ENCODE measurements at places on chromosomes 6 and 20. TPM values are rescaled to one million over a fixed set of nuclear protein-coding genes. Genes with fewer than 3 reads are reported as not detected.
A peak's percentile ranks its signal among the peaks of the same experiment; 100 is the strongest.

Gene DNAH8
- total RNA-seq: not detected

Gene PAX1
- total RNA-seq: not detected

Gene ETV7
- total RNA-seq: 3.5 TPM

Gene TMC2
- not detected for total RNA-seq

Gene IL22RA2
- not detected for total RNA-seq

Gene RNF39
- not detected for total RNA-seq

Gene FRK
- total RNA-seq: 0.03 TPM

Gene CGA
- total RNA-seq: not detected

Gene KIAA1755
- total RNA-seq: not detected

Gene TFAP2D
- not detected for total RNA-seq

DNA sequence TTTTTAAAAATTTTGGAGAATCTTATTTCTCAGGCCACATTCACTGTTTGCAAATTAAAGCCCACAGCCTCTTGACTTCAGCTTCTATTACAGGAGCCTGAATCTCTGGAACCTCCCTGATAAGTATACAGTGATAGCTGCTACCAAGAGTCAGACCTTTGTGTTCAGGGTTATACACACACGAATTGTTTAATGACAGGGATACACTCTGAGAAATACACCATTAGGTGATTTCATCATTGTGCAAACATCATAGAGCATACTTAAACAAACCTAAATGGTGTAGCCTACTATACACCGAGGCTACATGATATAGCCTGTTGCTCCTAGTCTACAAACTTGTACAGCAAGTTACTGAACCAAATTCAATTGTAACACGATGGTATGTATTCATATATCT lies 473.9 kb downstream of the PKHD1 start:
- no peak for DNase-seq

DNA sequence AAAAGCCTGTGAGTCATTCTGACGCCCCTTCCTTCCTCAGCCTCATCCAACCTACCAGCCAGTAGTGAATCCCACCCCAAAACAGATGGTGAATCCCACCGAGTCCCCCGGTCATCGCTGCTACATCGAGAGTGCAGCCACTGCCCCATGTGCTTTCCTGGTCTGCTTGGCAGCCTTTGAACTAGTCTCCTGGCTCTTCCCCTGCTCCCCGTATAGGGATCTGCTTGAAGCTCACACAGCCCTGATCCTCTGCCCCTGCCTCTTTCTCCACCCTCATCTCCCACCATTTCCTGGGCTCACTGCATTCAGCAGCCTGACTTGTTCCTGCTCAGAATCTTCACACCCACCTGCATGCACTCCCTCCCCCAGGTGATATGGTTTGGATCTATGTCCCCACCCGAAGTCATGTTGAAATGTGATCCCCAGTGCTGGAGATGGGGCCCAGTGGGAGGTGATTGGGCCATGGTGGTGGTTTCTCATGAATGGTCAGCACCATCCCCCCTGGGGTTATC lies 14.6 kb downstream of the SYNJ2 start:
- DNase-seq: no peak

- DNase-seq: no peak
Observed at GRCh38 chr6:44809258-44809657, 421.8 kb downstream of the CDC5L start.

- peak; percentile 50 for DNase-seq
Observed at GRCh38 chr6:35569011-35569461, 56.3 kb upstream of the TULP1 start.

- no peak for DNase-seq
Observed at GRCh38 chr6:83467620-83468036, 36.8 kb upstream of the ME1 start.

- DNase-seq: no peak
Observed at GRCh38 chr6:41934278-41935192, 7.1 kb downstream of the CCND3 start.

GRCh38 chr6:69438113-69438512 lies 358.7 kb downstream of the LMBRD1 start:
- DNase-seq: no peak

DNA sequence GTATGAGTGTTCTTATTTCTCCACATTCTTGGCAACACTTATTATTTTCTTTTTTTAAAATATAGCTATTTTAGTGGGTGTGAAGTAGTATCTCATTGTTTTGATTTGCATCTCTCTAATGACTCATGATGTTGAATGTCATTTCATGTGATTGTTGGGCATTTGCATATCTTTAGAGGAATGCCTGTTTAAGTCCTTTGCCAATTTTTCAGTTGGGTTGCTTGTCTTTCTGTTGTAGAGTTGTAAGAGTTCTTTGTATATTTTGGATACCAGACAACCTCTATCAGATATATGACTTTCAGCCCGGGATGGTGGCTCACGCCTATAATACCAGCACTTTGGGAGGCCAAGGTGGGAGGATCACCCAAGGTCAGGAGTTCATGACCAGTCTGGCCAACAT lies 5.1 kb upstream of the POPDC3 start:
- no peak for DNase-seq

DNA sequence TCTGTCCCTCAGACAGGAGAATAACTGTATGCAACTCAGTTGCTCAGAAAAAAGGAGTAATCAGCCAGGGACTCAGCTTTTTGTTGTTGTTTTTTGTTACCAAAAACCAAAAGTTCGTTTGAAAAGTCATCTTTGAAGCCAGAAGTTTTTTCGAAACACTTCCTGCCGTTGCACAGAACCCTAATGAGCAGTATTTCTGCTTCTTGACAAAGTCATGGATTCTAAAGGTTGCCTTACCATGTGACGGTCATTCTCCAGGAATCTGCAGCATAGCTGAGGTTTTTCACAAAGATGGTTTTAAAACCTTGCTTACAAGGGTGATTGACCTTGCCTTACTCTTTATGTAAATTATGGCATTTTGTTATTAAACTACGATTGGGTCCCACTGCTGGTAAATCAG lies 1.9 kb downstream of the RAB32 start:
- no peak for DNase-seq

DNA sequence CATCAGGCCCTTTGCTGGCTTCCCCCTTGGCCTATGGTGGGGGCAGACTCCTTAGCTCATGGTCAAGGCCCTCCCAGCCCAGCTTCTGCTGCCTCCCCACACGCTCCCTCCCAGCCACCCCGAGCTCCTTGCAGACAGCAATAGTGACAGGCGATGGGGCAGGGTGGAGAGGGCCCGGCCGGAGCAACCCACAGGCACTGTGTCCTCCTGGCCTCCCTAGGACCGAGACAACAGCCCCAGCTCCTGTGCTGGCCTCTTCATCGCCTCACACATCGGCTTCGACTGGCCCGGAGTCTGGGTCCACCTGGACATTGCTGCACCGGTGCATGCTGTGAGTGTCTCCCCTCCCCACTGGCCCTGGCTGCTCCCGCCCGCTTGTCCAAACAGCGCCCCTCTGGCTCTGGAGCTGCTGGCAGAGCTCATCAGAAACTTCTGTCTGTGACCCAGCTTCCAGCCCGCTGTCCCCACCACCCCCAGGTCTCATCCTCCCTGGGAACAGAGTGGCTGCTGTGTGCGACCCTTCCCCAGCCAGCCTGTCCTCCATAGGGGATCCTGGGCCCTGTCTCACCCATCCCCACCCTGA lies 21.8 kb downstream of the NPEPL1 start:
- peak; percentile 15 for DNase-seq

DNA sequence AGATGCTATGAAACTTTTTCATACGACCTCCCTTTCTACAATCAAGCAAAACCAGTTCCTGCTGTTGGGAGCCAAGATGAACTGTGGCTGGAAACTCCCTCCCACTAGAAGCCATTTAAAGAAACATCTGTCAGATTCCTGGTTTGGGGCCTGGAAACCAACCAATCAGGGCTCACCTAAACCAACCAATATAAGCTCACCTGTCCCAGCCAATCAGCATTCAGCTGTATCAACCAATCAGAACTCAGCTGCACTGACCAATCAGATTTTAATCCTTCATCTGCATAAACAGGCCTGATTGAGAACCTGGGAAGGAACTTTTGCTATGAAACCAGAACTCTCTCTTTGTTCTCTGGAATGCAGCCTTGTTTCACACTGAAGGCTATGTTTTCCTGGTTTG lies 42.4 kb downstream of the SNX14 start:
- no peak for DNase-seq

DNA sequence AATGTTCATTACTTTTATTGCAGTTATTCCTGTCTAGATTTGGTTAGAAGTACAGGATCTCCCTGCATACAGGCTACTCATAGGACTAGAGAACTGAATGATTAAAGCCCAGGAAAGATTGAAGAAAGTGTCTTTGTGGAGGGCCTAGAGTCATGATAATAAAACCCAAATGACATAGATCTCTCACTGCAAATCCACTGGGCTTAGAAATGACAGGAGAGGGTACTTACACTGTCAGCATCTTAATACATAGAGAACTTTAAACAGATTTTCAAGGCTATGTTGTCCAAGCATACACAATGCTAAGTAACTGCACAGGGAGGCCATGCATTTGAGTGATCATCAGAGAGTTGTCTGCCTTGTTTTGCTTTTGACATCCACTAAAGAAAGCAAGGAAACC lies 383.8 kb upstream of the MAP3K7 start:
- no peak for DNase-seq

GRCh38 chr20:31494131-31494530 lies 19.0 kb downstream of the REM1 start:
- DNase-seq: no peak

DNA sequence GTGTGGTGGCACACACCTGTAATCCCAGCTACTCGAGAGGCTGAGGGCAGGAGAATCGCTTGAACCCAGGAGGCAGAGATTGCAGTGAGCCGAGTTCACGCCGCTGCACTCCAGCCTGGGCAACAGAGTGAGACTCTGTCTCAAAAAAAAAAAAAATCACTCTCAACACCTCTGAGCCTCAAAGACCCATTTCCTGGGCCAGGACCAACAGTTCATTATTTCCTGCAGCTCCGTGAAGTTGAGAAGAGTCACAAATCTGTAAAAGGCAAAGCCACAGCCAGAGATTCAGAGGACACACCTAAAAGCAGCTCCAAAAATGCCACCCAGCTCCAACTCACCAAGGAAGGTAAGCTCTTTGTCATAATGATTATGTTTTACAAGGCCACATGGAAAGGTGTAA lies 15.2 kb upstream of the NOP56 start:
- no peak for DNase-seq

GRCh38 chr6:134908906-134909516 lies 40.9 kb downstream of the ALDH8A1 start:
- peak; percentile 40 for DNase-seq

DNA sequence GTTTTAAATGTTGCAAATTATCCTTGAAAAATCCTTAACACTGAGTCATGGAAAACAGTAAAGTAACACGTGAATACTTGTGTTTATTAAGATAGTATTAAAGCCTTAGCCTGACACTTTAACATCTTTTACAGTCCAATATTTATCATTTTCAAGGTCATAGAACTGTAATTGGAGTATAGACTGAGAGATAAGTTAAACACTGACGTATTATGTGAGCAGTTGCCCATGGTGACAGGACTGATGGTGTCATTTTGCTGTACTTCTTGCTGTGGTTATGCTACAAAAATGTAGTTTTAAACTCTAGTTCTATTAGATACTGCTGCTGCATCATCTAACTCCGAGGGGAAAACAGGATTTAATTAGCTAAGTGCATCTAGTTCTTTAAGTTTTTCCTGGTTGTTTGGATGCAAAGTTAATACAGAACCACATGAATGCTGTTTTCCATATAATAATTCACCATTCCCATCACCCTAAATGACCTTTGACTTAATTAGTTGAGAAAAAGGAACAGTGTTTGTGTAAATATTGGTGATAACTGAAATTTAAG lies 37.8 kb downstream of the SLC2A12 start:
- no peak for DNase-seq

GRCh38 chr20:9615118-9615517 lies 100.7 kb downstream of the LAMP5 start:
- DNase-seq: no peak

DNA sequence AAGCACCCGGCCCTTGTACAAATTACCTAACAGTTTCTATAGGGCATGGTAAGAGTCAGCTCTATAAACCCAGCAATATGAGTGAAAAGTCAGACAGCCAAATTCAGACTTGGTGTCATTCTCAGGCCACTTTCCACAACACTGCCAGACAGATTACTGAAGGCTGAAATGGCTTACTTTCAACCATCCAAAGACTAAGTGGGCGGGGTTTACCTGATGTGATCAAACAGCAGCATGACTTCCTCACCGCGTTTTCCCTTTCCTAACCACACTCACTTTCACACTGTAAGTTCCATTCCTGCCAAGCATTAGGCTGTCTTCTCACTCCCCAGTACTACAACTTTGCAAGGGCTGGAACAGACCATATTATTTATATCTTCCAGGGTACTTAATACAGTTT lies 85.9 kb downstream of the SMLR1 start:
- peak; percentile 53 for DNase-seq

GRCh38 chr6:34319471-34319885 lies 70.7 kb upstream of the SMIM29 start:
- DNase-seq: no peak

All from activated CD8-positive, alpha-beta T cell treated with anti-CD3 and anti-CD28 coated beads, Interleukin-2, amount 10 ng/mL, durations not matched to agents 7 days and 5 days (primary cell).